ENCODE measurements at places on chromosomes 11 and 22.

GRCh38 chr11:85682330-85683305 lies 3.4 kb downstream of the CCDC89 start:
- DNase-seq = peak; percentile 67

GRCh38 chr11:75496305-75496752 lies 29.4 kb downstream of the GDPD5 start:
- no peak for DNase-seq

DNA sequence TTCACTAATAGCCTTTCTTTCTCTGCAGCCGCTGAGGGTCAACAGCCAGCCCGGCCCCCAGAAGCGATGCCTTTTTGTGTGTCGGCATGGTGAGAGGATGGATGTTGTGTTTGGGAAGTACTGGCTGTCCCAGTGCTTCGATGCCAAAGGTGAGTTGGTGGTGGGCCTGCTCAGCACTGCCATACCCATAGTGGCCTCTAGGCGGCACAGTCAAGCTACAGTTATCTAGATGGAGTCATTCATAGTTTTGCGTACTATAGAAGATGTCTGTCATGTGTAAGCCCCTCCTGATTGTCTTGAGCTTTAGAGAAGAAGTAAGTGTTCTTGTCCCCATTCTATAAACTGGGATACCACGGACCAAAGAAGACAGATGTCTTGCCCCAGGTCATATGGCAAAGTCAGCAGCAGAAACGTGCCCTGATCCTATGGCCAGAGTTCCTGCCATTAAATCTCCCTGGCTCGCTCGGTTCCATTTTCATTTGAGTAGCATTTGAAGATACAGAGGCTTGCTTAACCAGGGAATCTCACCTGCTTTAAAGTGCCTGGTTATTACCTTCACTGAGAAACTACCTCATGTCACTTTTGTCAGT lies 42.1 kb upstream of the CRTAM start:
- peak; percentile 64 for DNase-seq

DNA sequence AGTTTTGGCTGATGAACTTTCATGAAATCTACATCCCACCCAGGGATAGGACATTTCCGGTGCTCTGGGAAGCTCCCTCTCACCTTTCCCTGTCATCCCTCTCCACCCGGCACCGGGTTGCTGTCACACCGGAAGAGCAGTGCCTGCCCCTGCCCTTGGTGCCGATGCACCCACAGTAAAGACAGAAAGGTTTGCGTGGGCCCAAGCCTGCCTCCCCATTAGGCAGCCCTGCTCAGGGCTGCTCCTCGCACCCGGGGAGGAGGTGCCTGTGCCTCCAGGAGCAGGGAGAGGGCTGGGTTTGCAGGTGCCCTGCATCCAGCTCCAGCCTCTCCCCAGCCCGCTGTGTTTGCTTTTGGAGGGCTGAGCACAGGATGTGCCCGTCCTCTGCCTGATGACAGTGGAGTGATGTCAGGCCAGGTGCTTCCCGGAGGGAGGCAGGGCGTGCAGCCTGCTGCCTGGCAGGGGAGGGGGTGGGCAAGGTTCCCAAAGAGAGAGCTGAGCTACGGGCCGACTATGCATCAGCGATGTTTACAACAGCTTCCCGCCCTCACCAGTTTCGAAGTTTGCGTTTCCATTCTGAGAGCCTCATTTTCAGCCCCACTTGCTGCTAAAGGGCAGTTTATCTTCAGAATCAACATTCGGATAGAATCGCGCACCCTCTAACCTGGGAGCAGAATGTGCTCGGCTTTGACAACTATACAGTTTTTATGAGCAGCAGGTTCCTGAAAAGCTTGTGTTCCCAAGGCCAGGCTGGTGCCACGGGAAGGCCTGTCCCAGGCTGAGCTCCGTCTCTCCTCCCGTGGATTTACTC lies 83.2 kb upstream of the CLDN5 start:
- peak; percentile 46 for DNase-seq

GRCh38 chr11:1639102-1639620 lies 9.6 kb downstream of the KRTAP5-5 start:
- no peak for DNase-seq
